GM12865 (cell line): ENCODE measurements at places on chromosomes 11 and 22.

DNA sequence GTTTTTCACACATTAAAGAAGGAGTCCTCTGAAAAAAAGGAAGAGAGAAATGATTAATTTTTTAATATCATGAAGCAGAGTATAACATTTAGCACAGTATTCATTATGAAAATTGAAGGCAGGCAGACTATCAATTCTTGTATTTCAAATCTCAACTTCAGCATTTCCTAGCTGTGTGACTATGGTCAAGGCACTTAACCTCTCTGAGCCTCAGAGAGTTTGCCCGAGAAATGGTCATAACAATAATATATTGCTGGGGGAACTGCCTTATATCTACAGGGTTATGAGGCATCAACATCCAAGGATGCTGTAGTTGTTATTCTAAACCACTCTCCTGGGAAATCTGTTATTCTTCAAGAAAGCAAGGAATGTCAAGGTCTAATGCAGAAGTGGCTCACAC, 1.1 kb downstream of the MS4A18 start:
- no peak for DNase-seq

DNA sequence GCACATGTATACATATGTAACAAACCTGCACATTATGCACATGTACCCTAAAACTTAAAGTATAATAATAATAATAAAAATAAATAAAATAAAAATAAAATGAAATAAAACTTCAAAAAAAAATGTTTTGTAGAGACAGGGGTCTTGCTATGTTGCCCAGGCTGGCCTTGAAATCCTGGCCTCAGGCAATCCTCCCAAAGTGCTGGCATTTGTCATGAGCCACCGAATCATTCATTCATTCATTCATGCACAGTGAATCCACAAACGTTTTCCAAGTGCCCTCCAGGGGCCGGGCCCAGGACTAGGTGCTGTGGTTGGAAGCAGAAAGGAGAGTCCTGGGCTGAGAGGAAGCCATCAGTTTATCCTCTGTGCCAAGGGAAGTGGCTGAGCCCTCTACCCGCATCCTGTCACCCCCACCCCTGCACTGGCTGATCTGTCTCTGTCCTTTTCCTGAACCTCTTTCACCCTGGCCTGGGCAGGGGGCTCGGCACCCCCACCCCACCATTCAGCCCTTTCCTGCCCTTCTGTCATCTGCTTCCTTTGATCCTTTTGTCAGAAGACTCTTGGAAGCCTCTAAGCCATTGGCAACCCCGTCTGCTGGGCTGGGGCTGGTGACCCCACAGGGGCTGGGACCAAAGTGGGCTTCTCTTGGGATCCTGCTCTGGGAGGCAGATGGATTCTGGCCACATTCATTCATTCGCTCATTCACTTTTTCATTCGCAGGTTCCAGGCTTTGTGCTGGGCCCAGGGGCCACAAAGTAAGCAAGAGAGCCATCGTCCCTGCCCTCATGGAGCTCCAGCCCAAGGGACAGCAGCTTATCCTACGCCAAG, 84.3 kb downstream of the IGLL1 start:
- no peak for DNase-seq

DNA sequence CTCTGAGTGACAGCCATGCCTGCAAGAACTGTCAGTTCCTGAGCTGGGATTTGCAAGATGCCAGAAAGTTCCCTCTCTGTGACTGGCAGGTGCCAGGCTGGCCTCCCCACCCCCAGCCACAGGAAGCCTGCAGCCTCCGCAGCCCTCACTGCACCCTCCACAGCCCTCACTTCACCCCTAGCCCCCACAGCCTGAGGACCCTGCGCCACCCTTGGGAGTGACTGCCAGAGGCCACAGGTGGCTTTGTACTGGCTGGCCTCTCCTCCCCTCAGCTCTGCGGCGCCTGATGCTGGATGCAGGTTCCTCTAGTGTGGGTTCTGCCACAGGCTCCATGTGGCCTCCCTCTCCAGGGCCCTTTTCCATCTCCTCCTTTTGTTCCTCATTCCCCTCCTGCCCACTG, 28.7 kb downstream of the MPPED1 start:
- DNase-seq, result no peak

DNA sequence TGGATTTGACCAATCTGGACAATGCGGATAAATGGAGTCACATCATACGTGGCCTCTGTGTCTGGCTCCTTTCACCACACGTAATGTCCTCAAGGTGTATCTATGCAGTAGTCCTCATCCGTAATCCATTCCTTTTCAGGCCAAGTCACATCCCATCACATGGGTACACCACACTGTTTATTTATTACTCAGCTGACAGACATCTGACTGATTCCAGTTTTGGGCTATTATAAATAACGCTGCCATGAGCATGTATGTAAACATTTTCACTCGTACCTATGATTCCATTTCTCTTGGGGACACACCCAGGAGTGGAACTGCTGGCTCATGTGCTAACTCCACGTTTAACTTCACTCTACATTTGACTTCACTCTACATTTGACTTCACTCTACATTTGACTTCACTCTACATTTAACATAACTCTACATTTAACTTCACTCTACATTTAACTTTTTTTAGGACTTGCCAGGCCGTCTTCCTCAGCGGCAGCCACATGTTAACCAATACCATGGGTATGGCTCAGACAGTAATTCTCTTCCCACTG, 52.1 kb downstream of the SHANK2 start:
- DNase-seq, result no peak

DNA sequence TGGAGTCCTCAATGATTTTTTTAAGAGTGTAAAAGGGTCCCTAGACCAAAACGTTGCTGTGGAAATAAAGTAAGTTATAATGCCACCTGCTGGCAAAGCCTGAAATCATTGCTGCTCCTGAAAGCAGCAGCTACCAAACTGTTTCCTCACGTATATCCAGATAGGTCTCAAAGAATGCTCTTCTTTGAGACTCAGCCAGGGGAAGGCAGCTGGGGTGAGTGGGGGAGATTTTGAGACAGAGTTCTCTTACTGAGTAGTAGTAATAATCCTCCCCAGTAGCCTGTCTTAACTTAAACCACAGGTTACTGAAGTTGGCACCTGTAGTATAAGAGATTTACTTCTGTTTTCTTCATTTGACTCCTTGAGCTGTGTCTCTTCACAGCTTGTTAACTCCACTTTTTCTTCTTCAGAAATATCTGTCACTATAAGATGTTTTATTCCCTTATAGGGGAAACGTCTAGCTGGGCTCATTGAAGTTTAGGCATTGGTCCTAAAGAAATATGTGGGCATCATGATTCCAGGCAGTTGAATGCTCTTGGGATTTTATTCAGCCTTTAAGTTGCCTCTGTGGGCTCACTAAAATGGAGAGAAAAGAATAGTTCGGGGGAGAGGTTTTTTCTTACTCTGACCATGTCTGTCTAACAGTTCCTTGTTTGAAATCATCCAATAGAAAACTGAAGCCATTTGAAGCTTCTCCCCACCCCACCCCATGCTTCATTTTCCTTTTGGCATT, 77.9 kb downstream of the BTBD10 start:
- peak; percentile 39 for DNase-seq

GRCh38 chr11:36635066-36635862, 37.2 kb upstream of the RAG2 start:
- DNase-seq, result no peak

DNA sequence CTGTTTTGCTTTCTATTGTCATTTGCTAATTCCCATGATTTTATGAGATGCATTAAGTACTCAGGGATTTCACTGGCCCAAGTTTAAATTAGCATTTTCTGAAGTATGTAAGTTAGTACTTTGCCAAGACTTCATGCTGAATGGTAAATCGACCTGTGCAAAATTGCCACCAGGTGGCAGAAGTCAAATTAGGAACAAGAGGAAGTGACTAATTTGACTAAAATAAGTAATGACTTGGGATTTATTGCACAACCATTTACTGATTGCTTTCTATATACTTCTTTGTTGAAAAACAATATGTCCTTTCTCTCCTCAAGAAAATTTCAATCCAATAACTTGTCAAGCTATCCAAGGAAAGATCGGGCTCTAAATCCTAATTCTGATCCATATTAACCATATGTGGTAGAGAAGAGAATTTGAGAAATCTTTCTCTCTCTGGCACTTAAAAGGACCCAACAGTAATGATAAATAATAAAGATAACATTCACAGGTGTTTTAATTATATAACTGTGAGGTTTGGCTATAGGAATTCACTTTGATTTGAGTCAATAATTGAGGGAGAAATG, 253.7 kb upstream of the CHORDC1 start:
- DNase-seq, result peak; percentile 74
